Substantia nigra (tissue), 51 donors: ENCODE measurements at places on chromosomes 1 and 21.

GRCh38 chr1:212401042-212401441 lies 13.6 kb downstream of the PACC1 start:
- DNase-seq: no peak

DNA sequence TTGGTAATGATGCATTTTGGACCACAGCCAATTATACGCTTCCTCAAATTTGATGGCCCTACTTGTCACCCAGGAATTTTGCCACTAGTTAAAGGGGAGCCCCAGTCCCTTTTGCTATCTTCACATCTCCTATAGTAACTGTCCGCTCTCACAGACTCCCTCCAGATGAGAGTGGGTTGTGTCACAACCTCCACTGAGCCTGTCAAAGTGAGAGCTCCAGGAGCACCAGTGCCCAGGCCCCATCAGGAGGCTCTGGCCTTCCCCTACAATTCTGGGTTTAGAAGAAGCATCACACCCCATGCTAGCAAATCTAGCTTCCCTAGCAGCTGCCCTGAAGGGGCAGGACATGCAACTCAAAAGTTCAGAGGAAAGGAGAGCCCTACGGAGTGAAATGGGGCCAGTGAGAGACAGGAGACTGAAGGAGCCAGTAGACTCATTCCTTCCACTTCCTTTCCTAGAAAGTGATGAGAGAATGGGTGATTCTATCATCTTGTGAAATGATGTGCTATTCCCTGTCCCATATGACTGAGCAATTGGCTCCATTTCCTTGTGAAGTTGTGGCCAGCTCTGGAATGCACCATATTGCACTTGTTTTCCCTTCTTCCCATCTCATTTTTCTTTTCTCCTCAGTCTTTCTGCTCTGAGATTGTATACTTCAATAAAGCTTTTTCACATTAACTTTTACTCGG lies 541.3 kb downstream of the DPYD start:
- no peak for DNase-seq

DNA sequence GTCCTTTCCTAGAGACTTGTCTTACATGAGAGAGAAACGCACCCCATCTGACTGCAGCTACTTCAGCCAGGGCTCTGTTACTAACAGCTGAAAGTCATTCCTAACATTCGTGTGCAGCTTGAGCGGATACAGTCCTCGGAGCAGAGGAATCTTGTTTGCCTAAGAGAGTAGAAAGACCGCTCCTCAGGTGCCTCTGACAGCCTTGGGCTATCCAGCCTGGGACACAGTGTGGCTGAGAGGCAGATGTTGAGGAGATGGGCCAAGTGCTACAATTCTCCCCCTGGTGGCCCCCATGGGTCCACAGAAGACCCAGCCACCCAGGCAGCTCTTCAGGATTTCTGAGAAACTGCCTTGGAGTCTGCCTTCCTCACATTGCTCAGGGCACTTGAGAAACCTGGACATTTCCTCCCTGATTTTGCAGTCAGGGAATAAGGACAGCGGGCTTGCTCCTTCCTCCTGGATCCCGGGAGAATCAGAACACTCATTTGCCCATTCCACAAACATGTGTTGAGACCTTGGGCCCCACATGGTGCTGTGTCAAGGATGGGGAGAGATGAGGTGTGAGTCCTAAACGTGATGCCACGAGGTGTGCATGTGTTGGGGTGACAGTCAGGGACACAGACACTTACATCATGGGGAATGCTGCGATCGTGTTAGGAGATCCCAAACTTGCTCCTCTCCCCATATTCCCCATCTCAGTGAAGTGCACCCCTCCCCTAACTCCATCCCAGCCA lies 13.1 kb downstream of the TRIM62 start:
- no peak for DNase-seq

DNA sequence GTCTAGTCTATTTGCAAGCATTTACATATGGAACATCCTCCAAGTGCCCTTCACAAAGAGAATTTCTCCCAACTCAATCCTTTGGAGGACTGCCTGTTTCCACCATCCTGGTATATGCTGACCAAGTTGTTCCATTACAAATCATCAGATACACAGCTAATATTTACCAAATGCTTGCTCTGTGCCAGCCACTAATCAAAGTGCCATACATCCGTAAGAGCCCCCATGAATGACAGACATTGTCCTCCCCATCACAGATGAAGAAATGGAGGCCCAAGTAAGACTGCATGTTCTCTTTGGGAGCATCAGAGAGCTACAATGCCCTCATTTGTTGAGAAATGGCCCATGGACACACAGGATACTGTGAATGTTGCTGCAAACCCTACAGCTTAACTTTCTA lies 130.0 kb upstream of the BACE2 start:
- no peak for DNase-seq

DNA sequence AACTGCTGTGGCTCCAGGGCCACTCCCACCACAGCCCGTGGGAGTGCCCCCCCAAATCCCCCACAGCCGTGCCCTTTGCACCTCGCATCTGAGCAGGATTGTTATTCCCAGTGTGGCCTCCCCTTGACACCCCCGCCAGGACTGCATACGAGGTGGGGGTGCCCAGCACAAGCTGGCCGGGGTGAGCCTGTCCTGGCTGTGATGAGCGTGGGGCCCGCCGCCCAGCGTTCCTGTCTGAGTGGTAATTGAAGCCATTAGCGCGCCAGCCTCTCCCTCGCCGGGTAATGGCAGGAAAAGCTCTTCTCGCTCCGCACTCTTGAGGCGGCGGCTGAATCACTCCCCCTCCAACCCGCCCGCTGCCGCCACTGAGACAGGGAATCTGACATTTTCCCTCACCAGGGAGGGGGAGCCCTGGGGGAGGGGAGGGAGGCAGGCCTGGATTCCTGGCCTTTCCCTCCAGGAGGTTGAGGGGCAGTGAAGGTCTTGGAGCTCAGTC lies 27.7 kb downstream of the PTPRF start:
- DNase-seq: no peak

GRCh38 chr1:59898927-59899326 lies 27.6 kb downstream of the CYP2J2 start:
- no peak for DNase-seq

GRCh38 chr1:97461782-97462181 lies 459.1 kb downstream of the DPYD start:
- no peak for DNase-seq

DNA sequence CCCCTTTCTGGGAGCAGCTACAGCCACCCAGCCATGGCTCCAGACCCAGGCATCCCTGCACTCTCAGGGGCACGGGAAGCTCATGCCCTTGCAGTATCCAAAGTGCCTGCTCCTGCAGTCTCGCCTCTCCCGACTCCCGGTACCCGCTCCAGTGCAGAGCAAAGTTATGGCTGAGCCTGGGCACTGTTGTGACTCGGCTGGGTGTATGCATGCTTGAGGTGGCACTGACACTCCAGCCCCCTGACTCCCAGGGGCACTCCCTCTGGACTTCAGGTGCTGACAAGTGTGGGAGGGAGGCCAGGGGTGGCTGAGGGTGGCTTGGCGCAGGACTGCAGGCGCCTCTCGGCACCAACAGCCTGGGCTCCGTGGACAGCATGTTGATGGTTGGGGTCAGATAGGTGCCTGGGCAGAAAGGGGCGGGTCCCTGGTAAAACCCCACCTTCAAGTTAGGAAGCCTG lies 580.1 kb upstream of the ADGRL2 start:
- DNase-seq: no peak

DNA sequence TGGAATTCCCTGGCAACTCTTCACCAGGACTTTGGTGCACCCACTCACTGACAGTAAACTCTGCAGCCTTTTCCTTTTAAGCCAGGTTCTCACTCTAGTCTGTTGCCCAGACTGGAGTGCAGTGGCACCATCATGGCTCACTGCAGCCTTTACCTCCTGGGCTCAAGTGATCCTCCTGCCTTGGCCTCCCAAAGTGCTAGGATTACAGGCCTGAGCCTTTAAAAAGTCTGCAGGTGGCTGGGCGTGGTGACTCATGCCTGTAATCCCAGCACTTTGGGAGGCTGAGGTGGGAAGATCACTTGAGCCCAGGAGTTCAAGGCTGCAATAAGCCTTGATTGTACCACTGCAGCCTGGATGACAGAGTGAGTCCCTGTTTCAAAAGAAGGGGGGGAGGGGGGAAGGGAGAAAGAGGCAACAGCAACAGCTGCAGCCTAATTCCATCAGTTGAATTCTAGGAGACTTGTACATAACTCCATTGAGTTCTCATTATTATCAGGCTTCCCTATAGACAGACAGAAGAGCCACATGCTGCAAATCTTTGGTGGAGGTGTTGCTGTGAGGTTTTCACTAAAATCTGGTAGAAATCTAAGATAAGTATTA lies 8.1 kb upstream of the HNRNPR start:
- no peak for DNase-seq

GRCh38 chr21:46118316-46119143 lies 20.6 kb downstream of the COL6A2 start:
- DNase-seq: no peak

- DNase-seq: no peak
Measured at GRCh38 chr1:158813164-158813563, 18.0 kb upstream of the MNDA start.

DNA sequence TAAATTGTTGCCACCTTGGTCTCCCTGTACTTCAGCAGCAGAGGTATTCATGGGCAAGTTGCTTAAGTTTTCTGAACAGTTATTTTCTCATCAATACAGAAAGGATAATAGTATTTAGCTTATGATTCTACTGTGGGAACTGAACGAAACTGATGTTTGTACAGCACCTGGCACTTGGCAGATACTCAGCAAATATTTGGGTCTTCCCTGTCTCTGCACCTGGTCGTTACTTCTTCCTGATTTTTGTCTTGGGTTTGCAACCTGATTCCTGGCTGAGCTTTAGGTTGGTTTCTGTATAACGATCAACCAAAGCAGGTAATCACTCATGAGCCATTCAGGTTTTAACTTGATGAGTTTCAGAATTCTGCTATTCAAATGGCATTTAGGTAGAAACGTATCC lies 490.6 kb downstream of the KIF26B start:
- no peak for DNase-seq

DNA sequence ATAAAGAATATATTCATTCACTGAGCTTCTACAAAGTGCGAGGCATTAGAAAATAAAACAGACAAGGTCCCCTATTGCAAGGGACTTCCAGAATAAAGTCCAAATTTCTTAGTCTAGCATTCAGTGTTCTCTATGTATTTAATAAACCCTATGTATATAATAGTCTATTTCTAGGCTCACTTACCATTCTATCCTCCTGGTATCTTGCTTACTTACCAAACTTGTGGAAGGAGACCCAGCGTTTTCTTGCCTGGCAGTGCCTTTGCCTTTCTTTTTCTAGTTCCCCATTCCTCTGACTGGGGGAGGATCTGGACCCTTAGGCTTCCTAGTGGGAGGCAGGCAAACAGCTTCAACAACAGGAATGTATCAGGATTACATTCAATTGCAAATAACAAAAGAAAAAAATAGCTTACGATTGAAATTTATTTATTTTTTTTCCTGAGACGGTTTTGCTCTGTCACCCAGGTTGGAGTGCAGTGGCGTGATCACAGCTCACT lies 690 bp upstream of the RNF19B start:
- no peak for DNase-seq
